ENCODE measurements at places on chromosomes 7 and 10.

- no peak for DNase-seq
These were observed 154.0 kb downstream of the SUGCT start for GRCh38 chr7:40288827-40289226.

GRCh38 chr10:5041471-5042023 is 37.9 kb upstream of the AKR1C2 start:
- DNase-seq: no peak

- DNase-seq: no peak
These were observed 873.9 kb downstream of the GRID1 start for GRCh38 chr10:85492684-85493083.

GRCh38 chr7:130853503-130854279 is 119.7 kb upstream of the KLF14 start:
- DNase-seq: no peak

GRCh38 chr7:4103352-4104091 is 578.6 kb upstream of the FOXK1 start:
- DNase-seq: no peak

- DNase-seq: no peak
These were observed 296.1 kb downstream of the CDK14 start for GRCh38 chr7:90892213-90892612.

DNA sequence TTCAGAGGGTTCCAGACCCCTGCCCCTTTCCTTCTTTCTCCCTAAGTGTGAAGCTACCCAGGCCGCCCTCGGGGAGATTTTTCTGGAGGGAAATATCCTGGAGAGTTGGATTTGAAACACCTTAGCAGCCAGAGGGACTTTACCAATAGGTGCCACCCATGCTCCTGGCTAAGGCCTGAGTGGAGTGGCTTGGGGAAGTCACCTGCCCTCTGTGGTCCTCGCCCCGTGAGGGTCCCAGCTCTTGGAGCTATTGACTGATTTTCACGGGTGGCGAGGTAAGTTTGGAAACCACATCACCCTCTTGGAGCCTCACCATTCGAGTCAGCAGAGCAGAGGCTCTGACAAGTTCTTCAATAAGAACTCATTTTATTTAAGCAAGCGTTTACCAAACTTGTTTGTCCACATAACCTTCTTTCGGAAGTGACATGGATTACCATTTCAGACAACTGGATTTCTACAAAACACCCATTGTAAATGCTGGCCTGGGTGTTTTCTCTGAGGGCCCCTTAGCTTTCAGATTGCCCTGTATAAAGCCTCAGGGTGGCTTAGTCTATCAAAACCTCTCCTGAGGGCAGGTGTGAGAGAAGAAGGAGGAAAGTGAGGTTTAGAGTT is 20.4 kb downstream of the AQP1 start:
- no peak for DNase-seq

- DNase-seq: no peak
These were observed 48.5 kb downstream of the CPEB3 start for GRCh38 chr10:92242380-92242779.

DNA sequence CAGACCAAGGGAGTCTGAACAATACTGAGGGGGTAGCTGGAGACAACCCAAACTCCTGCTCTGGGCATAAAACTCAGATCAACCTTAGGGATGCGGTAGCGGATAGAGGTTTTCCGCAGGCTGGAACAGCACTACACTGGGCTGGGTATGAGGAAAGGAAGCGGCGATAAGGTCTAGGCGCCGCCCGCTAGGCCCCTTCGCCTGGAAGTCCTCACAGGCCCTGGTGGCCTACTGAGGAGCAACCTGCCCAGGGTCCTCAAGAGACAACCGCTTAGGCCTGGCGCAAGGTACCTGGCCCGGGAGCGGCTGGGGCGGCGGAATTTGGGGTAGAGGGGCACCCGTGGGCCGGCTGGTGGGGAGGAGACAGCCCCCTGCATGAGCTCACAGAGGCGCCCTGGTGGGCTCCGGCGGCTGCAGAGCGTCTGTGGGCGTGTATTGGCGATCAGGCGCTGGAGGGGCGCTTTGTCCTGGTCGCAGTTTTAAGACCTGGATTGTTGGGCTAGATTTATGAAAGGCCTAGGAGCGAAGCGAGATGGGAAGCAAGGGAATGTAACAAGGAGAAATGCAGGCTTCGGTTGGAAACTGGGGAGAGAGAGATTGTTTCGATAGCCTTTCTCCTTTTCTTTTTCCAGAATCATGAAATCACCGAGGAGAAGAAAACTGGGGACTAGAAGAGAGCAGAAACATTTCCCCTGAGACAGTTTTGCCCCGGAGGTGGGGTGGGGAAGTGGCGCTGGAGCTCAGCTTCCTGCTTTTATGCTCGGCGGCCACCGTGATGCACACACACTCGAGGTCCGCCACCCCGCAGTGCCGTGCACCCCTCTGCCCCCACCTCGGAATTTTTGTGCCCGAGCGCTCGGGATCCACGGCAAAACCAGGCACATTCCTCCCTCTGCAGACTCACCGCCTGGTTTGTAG is 2.4 kb upstream of the NKX2-3 start:
- no peak for DNase-seq

GRCh38 chr10:35391153-35391953 is 55.0 kb downstream of the CCNY start:
- no peak for DNase-seq

GRCh38 chr7:82057476-82057875 is 287.6 kb upstream of the HGF start:
- no peak for DNase-seq

- DNase-seq: no peak
These were observed 6.9 kb downstream of the KLF6 start for GRCh38 chr10:3777981-3778691.

DNA sequence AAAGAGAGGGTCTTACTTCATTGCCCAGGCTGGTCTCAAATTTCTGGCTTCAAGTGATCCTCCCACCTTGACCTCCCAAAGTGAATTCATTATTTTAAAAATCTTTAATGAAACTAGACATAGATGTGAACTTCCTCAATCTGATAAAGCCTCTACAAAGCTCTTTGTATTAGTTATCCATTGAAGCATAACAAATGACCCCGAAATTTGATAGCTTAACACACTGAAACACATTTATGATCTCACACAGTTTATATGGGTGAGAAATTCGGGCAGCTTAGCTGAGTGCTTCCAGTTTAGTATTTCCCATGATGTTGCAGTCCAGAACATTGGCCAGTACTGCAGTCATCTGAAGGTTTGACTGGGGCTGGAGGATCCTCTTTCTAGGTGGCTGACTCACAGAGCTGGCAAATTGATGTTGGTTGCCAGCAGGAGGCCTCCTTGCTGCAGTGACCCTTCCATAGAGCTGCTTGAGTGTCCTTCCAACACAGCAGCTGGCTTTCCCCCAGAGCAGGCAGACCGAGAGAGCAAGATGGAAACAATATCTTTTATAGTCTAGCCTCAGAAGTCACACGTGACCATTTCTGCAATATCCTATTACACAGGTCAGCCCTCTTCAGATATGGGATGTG is 16.6 kb upstream of the WNT8B start:
- no peak for DNase-seq

GRCh38 chr7:27198871-27199801 is 755 bp downstream of the HOXA13 start:
- no peak for DNase-seq

DNA sequence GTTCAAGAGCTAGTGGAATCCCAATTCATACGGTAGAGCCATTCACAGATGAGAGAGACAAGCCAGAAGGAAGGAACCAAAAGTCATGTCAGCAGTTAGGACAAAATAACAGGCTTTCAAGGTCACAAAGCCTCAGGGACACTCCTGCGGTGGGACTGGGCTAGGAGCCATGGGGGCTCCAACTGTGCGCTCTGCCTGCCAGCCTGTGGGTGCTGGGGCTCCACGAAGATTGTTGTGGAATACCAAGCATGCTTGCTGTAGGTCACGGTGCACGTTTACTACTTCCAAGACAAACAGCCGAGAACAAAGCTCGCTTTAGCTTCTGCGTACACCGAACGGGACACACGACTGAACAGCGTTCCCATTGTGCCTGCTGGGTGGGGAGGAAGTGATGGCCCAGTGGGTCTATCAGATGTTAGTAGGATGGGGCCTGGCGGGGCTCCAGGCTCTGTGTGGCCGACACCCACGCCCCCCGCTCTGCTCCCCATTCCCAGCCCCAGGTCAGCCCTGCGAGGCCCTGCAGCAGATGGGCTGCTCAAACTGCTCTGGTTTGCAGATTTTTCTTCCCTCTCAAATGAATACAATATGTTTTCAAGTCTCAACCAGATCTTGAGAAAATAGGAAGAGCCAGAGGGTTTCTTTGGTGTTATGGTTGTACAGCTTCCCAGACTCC is 158.9 kb downstream of the EGFR start:
- DNase-seq: no peak

GRCh38 chr10:103145046-103145445 is 48.0 kb downstream of the NT5C2 start:
- DNase-seq: no peak

GRCh38 chr10:119412244-119413092 is 130.1 kb downstream of the RGS10 start:
- DNase-seq: no peak

- no peak for DNase-seq
These were observed 37.2 kb upstream of the EPC1 start for GRCh38 chr10:32384171-32384570.

- no peak for DNase-seq
These were observed 31.4 kb downstream of the CASP7 start for GRCh38 chr10:113711142-113711541.

DNA sequence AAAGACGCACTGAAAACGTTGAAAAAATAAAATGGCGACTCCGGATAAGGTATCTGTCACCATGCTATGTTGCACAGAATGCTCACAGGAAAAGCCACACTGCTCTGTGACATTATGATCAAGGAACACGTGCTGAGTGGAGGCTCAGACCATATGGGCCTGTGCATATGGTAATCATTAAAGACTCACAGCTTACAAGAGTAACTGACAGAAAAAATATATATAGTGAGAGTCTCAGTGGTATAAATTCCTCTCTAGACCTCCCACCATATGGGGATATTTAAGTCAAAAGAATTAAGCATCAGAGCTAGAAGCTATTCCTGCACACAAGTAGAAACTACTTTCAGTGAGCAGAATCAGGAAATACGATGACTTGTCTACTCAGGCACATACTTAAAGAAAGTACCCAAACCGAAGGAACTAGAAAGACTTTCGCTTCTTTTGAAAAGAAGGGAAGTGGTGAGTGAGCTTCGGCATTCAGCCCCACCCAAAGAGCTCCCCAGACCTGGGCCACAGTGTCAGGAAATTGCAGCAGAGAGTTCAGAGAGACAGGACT is 65.1 kb upstream of the MPP7 start:
- peak; percentile 26 for DNase-seq

- DNase-seq: no peak
These were observed 87.5 kb downstream of the FAM204A start for GRCh38 chr10:118254654-118255053.
